GM20000 (cell line): ENCODE measurements at places on chromosomes 7 and 10.

DNA sequence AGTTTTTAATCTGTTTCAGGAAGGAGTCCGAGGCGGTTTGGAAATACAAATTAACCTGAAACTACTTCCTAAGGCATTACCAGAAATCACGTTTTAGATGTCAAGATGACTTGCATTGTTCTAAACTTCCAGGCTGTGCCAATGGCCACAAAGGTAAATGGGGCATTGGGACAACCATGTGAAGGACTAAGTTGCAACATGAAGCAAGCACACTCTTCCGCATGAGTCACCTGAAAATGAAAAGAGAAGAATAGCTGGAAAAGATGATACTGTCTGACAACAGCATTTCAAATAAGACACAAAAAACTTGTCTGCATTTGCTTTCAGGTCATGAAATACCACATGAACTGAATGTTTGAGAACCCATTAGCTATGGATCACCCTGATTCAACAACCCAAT, 262.1 kb downstream of the AHR start:
- no peak for DNase-seq

GRCh38 chr10:30027057-30028005, 32.1 kb downstream of the JCAD start:
- peak; percentile 52 for DNase-seq

DNA sequence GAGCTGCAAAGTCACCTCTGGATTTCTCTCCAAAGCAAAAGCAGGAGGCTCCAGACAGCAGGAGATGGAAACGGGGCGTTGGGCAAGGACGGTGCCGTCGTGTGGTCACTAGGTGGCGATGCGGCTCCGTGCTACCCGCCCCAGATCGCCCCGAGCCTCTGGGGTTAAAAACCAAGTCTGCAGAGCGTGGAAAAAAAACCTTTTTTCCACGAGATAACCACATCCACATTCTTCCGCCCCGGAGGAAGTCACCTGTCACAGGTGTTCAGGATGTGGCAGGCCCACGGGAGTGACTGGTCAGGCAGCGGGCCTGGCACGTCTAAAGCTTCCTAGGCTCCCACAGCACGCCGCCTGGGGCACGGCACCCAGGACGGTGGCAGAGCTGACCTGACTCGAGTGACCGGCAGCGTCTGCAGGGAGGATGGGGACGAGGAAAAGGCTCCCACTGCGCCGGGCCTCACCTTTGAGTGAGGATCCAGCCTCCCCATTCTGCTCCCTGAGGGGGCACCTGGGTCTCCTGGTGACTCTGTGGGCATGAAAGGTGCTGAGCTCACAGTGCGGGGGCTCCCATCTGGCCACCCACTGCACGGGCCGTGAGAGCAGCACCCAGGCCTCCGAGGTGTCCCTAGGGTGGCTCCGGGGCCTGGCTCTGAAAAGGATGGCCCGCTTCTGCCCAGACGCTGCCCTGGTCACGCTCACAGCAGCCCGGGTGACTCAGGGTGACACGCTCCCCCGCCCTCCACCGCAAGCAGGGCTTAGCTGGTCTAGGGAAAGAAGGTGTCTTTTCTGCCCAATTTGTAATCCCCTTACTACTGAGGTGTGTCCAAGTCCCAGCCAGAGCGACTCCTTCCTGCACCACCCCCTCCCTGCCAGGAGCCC, 71.3 kb upstream of the TNRC18 start:
- DNase-seq = peak; percentile 91

DNA sequence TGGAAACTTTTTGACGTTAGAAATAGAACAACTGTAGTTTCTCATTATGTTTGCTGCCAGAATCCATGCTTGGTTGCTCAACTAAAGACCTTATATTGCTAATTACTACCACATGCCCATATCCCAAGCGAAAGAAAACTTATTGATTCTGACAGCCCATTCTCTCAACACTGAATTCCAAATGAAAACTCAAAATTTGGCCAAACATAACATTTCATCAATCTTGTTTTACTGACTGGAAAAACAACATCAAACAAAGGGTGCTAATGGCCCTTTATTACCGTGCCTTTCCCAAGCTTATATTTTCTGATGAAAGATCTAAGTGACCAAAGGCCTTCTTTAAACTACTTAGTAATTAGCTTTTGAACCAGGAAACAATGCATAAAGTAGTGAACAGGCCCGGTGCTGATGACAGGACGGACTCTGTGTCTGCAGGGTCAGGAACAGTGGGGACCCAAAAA, 531.8 kb downstream of the KCNMA1 start:
- no peak for DNase-seq

- no peak for DNase-seq
These were observed 11.2 kb downstream of the KPNA7 start for GRCh38 chr7:99196536-99197258.

GRCh38 chr7:158072991-158073730, 514.5 kb downstream of the PTPRN2 start:
- no peak for DNase-seq

DNA sequence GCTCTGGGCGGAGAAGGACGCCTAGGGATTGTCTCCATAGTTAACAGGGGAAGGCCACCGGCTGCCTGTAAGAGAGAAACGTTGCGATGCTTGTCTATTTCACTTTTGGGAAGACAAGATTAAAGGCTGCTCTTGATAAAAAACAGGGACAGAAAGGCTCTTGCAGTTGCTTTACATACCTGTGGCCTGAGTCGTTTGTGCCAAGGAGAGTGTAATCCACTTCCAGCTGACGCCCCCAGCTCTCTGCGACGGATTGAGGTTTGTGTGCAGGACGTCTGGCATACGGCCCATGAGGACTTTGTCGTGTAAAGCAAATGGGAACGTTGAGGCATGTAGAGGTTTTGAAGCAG, 1.1 kb downstream of the MAP3K8 start:
- DNase-seq = no peak

DNA sequence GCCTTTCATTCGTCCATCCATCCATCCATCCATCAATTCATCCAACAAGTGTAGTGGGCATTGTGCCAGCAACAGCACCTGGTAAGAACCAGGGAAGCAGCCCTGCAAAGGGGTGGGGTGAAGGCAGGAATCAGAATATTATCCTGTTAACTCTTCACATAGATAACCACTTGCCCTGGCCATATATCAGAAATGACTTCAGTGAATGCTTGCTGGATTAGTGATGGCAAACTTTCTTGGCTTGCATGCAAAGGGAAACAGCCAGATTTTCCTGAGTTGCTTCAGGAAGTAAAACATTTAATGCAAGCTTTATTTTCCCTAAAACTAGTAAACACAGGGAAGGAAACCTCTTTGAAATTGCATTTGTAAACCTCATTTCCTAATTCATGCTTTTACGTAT, 743 bp downstream of the OR2A5 start:
- no peak for DNase-seq

- no peak for DNase-seq
These were observed 159.2 kb downstream of the CCDC3 start for GRCh38 chr10:12842310-12842709.

- no peak for DNase-seq
These were observed 80.7 kb downstream of the THSD7A start for GRCh38 chr7:11751315-11751714.

- DNase-seq = no peak
These were observed 8.6 kb upstream of the LRRN3 start for GRCh38 chr7:111082351-111082750.

GRCh38 chr10:62069452-62070178, 168.1 kb downstream of the ARID5B start:
- no peak for DNase-seq

DNA sequence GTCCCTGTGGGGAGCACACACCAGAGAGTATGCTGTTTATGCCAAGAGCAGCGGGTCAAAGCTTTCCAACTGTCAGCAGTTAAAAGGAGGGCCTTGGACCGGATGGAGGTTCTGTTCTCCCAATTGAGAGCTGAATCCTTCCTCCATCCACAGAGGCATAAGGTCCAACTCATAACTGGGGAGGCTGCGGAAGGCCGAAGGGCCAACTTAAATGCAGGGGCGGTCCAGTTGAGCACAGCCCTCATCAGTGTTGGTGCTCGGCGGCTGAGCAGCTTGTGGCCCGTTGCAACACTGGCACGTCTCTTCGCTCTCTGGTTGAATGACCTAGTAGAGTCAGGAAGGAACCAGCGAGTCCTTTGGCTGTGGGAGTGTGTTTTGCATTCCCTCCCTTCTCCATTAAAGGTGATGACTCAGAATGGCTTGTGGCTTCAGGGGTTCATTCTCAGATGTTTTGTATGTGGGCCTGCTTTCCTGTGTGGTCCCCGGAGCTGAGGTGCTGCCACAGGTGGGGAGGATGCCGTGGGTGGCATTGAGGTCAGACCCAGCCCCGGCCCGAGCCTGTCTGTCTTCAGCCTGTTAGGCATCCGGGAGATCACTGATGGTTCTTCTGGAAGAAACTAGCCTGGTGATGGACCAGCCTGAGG, 44.8 kb upstream of the DMBT1 start:
- DNase-seq = no peak

DNA sequence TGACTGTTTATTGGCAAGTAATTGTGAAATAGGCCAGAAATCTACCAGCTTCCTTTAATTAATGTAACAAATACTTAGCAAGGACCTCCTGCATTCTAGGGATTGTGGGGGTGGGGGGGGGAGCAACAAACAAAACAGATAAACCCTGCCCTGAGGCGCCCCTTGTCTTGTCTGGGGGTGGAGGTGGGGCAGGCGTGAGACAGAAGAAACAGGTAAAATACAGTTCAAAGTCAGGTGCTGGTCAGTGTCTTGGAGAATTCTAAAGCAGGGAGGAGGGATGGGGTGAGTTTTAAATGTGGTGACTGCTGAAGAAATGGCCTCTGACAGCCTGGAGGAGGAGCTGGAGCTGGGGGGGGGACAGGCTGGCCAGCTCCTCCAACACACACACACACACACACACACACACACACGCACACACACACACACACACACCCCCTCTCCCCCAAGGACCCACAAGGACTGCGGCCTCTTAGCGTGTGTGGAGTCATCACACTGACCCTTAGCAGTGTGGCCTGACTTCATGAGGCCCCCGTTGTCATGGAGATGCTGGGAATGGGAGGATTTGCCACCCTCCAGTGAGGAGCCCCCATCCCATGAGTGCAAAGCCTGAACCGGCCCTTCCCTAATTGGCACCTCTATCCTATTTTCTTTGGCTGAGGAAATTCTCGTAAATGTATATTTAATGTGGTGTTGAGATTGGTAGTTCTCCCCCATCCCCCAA, 190.4 kb downstream of the MGMT start:
- DNase-seq = no peak

DNA sequence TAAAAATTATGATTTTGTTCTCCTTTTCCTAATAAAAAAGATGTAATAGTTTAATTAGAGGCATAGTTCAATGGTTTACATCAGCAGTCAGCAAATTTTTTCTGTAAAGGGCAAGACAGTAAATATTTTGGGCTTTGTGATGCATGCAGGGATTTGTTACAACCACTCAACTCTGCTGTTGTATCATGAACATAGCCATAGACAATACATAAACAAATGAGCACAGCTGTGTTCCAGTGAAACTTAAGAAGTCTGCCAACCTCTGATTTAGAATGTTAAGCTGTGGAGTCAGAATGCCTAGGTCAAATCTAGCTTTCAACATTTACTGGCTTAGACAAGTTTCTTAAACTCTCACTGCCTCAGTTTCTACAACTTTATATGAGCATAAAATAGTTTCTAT, 31.6 kb downstream of the ASZ1 start:
- no peak for DNase-seq

DNA sequence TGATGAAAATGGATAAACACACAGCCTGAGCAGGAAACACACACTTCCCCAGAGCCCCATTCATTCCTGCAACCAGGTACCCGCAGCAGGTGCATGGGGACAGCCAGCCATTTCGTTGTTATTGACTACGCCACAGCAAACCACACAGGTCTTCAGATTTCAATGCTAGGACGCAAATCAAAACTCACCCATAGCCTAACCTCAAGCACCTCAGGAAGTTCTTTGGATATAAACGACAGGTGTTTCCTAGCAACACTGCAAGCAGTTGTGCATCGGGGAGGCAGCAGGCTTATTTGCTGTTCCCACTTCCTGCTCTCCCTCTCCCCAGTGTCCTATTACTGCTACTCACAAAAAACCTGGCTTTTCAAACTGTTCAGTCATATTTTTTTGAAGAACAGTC, 176.5 kb upstream of the FRMD4A start:
- peak; percentile 14 for DNase-seq

DNA sequence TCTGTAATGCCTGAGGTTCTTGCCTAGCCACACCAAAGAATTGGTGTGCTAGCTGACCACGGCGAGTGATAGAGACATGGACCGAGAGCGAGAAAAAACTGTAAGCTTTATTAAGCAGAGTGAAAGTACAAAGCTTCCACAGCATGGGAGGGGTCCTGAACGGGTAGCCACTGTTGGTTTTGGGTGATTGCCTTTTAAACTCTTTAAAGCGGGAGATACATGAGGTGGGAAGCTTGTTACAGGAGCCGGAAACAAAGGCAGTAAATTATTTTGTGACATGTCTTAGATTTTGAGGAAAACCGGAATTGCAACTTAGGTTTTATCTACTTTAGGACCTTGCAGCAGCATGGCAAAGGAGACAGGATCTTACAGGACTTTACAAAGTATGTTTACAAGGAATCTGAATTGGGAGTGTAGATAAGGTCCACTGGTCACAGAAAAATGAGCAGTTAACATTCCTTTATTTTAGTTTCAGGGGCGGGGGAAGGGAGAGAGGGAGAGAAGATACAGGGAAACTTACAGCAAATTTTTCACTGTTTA, 252.7 kb upstream of the MBL2 start:
- DNase-seq = no peak

DNA sequence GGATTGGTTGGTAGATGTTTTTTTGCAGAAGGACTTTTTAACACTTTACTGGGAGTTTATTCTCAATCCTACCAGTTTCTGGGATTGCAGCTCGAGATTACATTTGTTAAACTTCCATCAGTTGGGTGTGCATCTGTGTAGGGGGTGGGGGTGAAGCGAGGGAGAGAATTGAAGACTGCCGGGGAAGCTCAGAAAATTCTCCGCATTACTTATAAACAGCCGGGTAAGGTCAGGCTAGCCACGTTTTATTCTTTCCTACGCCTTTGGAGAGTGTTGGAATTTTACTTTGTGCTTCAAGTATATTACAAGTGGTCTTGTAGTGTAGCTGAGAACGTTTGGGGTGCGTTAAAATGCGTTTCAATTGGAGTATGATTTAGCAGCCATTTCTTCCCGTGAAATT, 1.1 kb downstream of the PALS2 start:
- DNase-seq = no peak
